ENCODE measurements at places on chromosomes 6 and 20. TPM values are rescaled to one million over a fixed set of nuclear protein-coding genes. Genes with fewer than 3 reads are reported as not detected.
A peak's percentile ranks its signal among the peaks of the same experiment; 100 is the strongest.

DNA sequence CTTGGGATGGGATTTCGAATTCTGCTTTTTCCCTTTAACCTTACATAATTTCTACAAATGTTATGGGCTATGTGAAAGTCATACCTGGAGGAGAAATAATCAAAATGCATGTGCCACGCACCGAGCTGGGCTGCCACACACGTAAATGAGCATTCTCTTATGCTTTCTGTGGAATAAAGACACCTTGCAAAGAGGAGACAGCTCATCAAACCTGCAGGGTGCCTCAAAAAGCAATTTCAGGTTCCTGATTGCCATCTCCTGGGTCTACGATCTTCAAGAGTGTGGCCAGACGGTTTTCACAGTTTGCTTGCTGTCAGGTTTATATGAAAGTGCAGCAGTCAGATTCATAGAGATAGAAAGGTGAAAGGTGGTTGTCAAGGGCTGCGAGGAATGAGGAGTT lies 36.6 kb downstream of the DUSP22 start:
- no peak for DNase-seq

DNA sequence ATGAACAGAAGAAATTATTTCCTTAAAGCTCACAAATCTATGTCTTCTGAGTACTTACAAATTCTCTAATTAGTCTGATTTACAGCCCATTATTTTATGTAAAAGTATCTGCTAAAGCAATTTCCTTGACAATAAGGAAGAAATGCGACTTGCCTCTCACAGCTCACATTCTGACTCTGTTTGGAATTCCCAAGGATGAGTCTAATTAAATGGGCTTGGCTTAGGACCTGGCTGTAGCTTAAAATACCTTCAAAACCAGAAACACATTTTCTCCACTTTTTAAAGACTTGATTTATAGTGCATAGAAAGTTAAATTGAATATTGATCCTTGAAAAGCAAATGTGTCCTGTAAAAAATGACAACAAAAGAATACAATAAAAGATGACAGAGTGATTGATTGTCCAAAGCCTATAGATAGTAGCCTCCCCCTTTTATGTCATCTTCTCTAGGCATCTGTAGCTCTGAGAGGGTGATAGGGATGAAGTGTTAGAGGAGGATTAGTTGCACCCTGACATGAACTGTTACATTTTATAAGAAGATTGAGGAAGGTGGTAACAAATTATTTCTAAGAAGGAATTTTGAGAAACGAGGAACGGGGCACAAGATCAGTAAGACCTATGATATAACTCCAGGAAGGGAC lies 118.9 kb downstream of the MACROD2 start:
- DNase-seq: no peak

- no peak for DNase-seq
These were observed 5.4 kb upstream of the C20orf204 start for GRCh38 chr20:64030371-64031134.

- no peak for DNase-seq
These were observed 115.9 kb upstream of the BEND6 start for GRCh38 chr6:56838965-56839364.

- DNase-seq: no peak
These were observed 51.4 kb downstream of the SULF2 start for GRCh38 chr20:47733892-47734291.

DNA sequence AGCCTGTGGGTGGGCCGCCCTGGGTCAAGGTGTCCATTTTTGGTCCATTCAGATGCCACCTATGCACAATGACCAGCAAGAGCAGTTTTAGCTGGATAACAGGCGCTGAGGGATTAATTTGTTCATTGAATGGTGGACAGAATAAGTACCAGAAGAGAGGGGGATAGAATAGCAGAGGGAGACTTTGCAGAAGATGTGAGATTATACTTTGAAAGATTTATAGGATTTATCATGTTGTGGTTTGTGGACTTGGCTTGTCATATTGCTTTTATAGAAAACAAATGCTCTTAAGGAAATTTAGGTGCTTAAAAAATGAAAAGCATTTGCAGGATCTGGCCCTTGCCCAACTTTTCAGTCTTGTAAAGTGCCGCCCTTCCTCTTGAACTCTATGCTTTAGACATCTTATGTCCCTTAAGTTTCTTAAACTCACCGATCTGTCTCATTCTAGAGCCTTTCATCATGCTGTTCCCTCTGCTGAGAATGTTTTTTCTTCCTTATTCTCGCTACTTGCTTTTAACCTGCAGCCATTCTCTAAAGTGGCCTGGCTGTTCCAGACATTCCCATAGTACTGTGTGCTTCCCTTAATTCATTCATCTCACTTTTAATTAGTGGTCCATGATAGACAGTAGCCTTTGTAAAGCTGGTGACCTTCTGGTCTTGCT lies 42.5 kb downstream of the CD109 start:
- DNase-seq: no peak

GRCh38 chr6:46170357-46171289 lies at the start of gene ENPP5:
Gene ENPP5 (minus strand): TSS chr6:46170980. CDS start chr6:46168262, 2,718 bp downstream.
- peak; percentile 64 for DNase-seq

- DNase-seq: no peak
These were observed 114.7 kb upstream of the BEND3 start for GRCh38 chr6:107230024-107230423.

DNA sequence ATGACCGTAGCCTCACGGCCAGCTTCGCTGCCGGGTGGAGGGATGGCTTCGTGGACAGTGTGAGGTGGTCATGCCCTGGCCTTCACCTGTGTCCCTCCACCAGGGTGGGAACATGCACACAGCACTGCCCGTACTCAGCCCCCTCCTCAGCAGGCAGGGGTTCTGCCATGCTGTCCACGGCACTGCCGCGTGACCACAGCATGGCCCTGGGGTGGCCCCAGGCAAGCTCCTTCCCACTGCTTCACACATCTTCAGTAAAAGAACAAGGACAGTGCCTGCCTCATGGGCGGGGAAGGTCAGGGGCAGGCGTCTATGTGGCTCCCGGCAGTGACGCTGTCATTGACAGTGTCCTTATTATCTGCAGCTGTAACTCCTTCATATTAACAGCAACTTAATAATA lies 205.9 kb downstream of the TAF4 start:
- no peak for DNase-seq

- DNase-seq: no peak
These were observed 11.4 kb upstream of the MDFI start for GRCh38 chr6:41626917-41627316.

GRCh38 chr6:153758516-153758915 lies 280.5 kb upstream of the OPRM1 start:
- DNase-seq: no peak

GRCh38 chr20:32709632-32710121 lies 33.6 kb downstream of the COMMD7 start:
- DNase-seq: no peak

The LAMA2 gene
- polyA plus RNA-seq: 31.7 TPM

The RBPJL gene
- not detected for polyA plus RNA-seq

The RGS17 gene
- 2.2 TPM for polyA plus RNA-seq

The CD40 gene
- polyA plus RNA-seq: 6.5 TPM

The DAAM2 gene
- 24.9 TPM for polyA plus RNA-seq

The OPRM1 gene
- not detected for polyA plus RNA-seq

Data from right renal cortex interstitium (tissue), 3 donors.